ENCODE measurements at places on chromosomes 5 and 9.

- DNase-seq, result no peak
Observed at GRCh38 chr9:114382699-114383520, 4.9 kb downstream of the AKNA start.

GRCh38 chr9:73059247-73059646 lies 92.4 kb upstream of the ANXA1 start:
- DNase-seq, result no peak

- no peak for DNase-seq
Observed at GRCh38 chr9:93226819-93227218, 42.9 kb downstream of the WNK2 start.

DNA sequence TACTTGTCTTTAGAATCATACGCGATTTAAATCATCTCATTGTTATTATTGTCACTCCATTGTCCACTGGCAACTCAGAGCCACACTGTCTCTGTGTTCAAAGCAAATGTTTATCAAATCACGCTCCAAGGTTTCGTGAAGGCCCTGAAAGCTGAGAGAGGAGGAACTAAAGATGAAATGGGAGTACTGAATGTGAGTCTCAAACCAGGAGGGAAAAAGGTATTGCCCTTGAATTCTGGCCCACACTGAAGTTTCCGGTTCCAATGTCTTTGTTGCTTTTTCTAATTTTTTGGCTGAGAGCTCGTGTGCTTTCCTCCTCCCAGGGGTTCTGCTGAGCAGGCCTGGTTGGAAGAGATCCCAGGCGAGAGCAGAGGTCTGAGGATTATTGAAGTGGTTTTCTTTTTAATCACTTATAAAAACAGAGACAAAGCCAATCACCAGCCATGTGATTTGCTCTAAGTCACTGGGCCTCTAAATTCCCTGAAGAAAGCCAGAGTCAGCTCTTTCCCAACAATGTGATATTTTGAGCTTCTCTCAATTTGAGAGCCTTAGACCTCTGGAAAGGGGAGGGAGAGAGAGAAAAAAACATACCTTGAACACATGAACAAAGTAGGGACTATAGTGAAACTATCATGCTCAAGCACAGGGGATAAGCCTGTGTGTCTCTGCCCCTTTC lies 420.8 kb upstream of the GRAMD2B start:
- DNase-seq, result no peak

- DNase-seq, result peak; percentile 60
Observed at GRCh38 chr5:127649018-127649439, at the start of gene CTXN3. Gene CTXN3, plus strand, starts transcription at chr5:127649082. Its CDS starts 8,440 bp downstream, at chr5:127657522.

GRCh38 chr5:148923023-148923422 lies 96.6 kb downstream of the ADRB2 start:
- DNase-seq, result no peak

DNA sequence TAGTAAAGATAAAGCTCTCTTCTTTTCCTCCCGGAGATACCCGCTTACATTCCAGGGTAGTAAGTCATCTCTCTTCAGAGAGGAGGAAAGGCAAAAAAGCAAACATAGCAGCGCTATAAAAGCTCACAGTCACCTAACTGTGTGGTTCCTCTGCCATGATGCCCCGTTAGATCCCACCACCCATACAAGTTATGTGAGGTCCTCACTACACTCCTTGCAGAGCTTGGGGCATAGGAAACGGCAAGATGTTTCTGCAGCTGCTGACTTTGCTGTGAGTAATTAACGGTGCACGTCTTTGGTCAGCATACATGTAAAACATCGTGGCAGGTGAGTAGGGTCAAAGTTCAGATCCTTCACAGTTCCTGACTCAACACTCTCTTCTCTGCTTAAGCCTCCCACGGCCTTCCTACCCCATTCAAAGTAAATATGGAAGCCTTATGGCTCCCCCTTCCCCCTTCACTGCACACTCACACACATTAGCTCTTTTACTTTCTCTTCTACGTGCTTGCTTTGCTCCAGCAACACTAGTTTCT lies 218.9 kb downstream of the DIRAS2 start:
- no peak for DNase-seq

DNA sequence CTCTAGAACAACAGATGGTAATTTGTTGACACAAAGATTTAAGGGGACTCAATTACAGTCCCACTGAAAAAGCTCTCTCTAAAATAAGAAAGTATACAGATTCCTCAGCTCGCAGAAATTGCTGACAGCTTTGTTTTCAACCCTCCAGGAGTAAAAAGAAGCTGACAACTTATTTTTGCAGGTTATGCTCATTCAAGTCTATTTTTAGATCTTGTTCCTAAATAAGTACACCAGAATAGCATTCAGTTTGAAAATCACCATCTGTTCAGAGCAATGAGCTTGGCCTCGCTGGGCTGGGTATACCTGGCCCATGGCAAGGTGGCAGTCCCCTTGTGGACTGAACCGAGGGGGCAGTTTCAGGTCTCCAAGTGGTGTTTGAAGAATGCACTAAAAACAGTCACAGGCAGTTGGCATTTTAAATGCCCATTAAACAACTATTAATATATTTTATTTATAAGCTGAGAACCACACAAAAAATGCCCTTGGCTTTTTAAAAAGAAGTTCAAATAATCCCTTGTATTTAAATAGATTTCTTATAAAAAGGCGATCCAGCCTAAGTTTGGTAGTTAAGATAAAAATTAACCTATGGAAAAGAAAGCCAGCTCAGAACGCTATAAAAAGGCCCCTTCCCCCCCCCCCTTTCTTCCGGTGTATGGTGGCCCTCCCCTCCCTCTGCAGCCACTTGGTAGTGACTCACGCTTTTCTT lies 169.2 kb downstream of the AUH start:
- no peak for DNase-seq

- peak; percentile 63 for DNase-seq
Observed at GRCh38 chr5:53350991-53351770, 129.2 kb upstream of the FST start.
